Kidney (tissue), 22 donors: ENCODE measurements at places on chromosomes 7 and 10. TPM values are rescaled to one million over a fixed set of nuclear protein-coding genes. Genes with fewer than 3 reads are reported as not detected.
A peak's percentile ranks its signal among the peaks of the same experiment; 100 is the strongest.

GRCh38 chr10:117322260-117322659 is 53.0 kb downstream of the PDZD8 start:
- no peaks in the 10 kb centered on the region for H3K36me3 ChIP-seq
- peaks cover 4% of the 10 kb centered on the region for H3K4me1 ChIP-seq
- no peak overlapping the region for H3K27ac ChIP-seq
- H3K27me3 ChIP-seq = no peaks in the 10 kb centered on the region
- DNase-seq = no peak

DNA sequence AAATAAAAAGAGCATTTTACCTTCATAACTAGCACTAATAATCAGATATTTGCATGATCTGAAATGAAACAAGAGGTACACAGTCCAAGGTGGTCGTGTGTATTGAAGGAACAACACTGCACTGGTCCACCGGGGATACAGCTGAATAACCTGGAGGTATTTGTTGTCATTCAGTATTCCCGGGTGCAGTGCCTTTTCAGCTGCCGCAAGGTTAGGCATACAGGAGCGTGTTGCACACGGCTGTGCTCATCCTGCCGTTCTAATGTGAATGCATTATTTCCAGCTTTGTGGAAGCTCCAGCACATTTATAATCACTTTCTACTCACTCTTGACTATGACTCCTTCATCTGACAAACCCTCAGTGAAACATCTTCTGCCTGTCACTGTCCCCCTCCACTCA is 377.8 kb downstream of the GFRA1 start:
- no peaks in the 10 kb centered on the region for H3K36me3 ChIP-seq
- H3K27me3 ChIP-seq = no peaks in the 10 kb centered on the region
- H3K27ac ChIP-seq = no peak overlapping the region

GRCh38 chr7:54339073-54339472 is 203.1 kb upstream of the VSTM2A start:
- no peak overlapping the region for H3K27ac ChIP-seq
- H3K27me3 ChIP-seq = no peaks in the 10 kb centered on the region
- no peaks in the 10 kb centered on the region for H3K36me3 ChIP-seq
- no peak overlapping the region for H3K4me3 ChIP-seq

GRCh38 chr10:9219860-9220259 is 1165.4 kb downstream of the GATA3 start:
- DNase-seq = no peak
- H3K4me1 ChIP-seq = no peaks in the 10 kb centered on the region
- no peak overlapping the region for H3K27ac ChIP-seq
- no peaks in the 10 kb centered on the region for H3K36me3 ChIP-seq

- H3K4me3 ChIP-seq = no peak overlapping the region
- no peak for DNase-seq
- H3K27me3 ChIP-seq = no peaks in the 10 kb centered on the region
- H3K4me1 ChIP-seq = no peaks in the 10 kb centered on the region
These were observed 196.3 kb upstream of the KLF6 start for GRCh38 chr10:3981300-3981699.

The ASIC3 gene
- 3.1 TPM for polyA plus RNA-seq

The PIK3AP1 gene
- 6.5 TPM for polyA plus RNA-seq

The TRIM74 gene
- not detected for polyA plus RNA-seq

GRCh38 chr10:35453855-35454532 is 117.7 kb downstream of the CCNY start:
- peaks cover 27% of the 10 kb centered on the region for H3K4me1 ChIP-seq
- H3K36me3 ChIP-seq = no peaks in the 10 kb centered on the region
- H3K27ac ChIP-seq = no peak overlapping the region
- peak overlapping the region; percentile 27 for H3K4me3 ChIP-seq
- DNase-seq = no peak

The SLC18A3 gene
- not detected for polyA plus RNA-seq

DNA sequence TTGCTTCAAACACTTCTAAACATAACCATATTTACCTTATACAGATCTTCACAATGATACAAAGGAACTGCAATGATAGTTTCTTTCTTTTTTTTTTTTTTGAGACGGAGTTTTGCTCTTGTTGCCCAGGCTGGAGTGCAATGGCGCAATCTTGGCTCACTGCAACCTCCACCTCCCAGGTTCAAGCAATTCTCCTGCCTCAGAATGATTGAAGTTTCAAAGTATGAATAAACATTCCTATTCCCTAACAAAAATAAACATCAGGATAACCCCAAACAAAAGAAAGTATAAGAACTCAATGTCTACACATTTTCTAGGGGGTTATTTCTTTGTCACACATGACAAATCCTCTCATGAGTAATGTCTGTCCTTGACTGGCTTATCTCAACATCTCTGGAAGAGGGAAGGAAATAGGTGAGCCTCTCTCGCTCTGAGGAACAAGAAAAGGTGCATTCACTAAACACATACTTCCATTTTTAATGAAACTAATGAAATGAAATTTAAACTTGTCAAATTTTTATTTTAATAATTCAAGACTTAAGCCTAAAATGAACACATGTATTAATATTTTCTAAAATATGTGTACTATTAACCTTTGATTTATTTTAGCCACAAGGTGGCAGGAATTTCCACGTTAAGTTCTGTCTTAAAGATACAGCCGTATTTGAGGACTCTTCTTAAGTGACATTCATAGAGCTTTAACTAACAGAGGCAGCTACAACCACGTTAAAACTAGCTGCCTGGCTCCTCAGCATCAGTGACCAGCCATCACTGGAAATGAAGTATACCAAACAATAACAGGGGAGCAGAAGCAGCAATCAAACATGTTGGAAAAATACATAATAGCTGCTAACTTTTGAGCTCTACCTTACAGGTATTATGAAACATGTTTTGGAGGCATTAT is 58.3 kb downstream of the MALSU1 start:
- no peak overlapping the region for H3K4me3 ChIP-seq
- H3K27ac ChIP-seq = no peak overlapping the region
- H3K4me1 ChIP-seq = no peaks in the 10 kb centered on the region
- no peaks in the 10 kb centered on the region for H3K27me3 ChIP-seq
- peak; percentile 59 for DNase-seq

DNA sequence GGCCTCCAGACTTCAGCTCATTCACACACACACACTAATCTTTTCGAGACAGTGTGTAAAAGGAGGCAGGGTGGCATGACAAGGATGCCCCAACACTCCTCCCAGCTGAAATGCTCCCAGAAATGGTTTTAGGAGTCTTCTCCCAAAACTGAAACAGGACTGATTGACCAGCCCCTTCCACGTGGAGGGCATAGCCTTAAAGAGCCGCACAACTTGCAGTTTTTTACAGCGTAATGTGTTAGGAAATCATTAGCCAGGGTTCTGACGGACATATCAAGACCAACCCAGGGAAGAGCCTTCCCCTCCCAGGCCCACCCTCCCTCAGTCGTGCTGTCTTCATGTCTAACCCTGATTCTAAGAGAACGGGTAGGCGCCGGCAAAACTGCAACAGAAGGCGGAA is 224.6 kb downstream of the TNS3 start:
- H3K36me3 ChIP-seq = no peaks in the 10 kb centered on the region
- H3K4me1 ChIP-seq = peaks cover 3% of the 10 kb centered on the region
- DNase-seq = no peak
- H3K27ac ChIP-seq = no peak overlapping the region

- no peak overlapping the region for H3K4me3 ChIP-seq
- H3K4me1 ChIP-seq = peaks cover 7% of the 10 kb centered on the region
- H3K27me3 ChIP-seq = no peaks in the 10 kb centered on the region
- no peak overlapping the region for H3K27ac ChIP-seq
- H3K36me3 ChIP-seq = no peaks in the 10 kb centered on the region
These were observed 488 bp upstream of the CHCHD3 start for GRCh38 chr7:133082390-133082766.

DNA sequence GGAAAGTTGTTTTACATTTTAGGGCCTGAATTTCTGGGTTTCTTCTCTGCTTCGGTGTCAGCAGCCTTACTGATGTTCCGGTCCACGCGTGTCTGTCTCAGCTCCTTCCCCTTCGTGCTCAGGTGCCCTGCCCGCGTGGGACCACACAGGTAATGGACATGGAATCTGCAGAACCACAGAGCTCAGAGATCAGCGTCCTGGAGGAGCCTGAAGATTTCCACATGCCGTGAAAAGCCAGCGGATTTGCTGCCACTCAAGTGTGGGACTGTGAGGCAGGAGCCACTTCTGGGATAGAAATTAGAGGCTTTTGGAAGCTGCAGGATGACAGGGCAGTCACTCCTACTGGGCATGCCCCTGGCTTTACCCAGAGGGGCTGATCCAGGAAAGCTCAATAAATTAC is 666.1 kb upstream of the FOXK1 start:
- no peaks in the 10 kb centered on the region for H3K27me3 ChIP-seq
- peaks cover 5% of the 10 kb centered on the region for H3K36me3 ChIP-seq
- H3K27ac ChIP-seq = no peak overlapping the region

The FKBP9 gene
- polyA plus RNA-seq = 55.1 TPM

GRCh38 chr7:158251061-158251965 is 336.3 kb downstream of the PTPRN2 start:
- no peak for DNase-seq
- no peak overlapping the region for H3K4me3 ChIP-seq
- no peak overlapping the region for H3K27ac ChIP-seq
- no peaks in the 10 kb centered on the region for H3K36me3 ChIP-seq
- H3K27me3 ChIP-seq = no peaks in the 10 kb centered on the region

The TAS2R16 gene
- polyA plus RNA-seq = not detected

DNA sequence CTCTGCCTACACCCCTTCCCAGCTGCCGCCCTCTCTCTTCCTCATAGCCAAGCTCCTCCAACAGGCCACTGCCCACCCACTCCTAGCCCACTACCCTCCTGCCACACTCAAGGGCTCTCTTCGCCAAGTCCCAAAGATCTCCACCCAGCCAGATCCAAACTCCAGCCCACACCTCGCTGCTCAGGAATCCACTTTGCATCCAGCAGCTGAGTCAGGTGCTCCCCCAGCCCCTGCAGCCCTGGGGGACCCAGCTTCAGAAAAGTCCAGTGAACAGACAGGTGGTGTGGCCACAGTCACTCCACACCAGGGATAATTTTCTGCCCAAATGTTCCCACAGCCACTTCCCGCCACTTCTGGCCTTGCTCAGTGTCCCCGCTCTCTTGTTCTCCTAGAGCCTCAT is 10.9 kb downstream of the OGDHL start:
- peak overlapping the region; percentile 73 for H3K27ac ChIP-seq
- DNase-seq = no peak
- no peaks in the 10 kb centered on the region for H3K27me3 ChIP-seq

The ANKRD22 gene
- polyA plus RNA-seq = 6.5 TPM

- DNase-seq = no peak
- no peaks in the 10 kb centered on the region for H3K27me3 ChIP-seq
- no peak overlapping the region for H3K27ac ChIP-seq
- H3K36me3 ChIP-seq = peaks cover 15% of the 10 kb centered on the region
- H3K4me1 ChIP-seq = peaks cover 12% of the 10 kb centered on the region
These were observed 3.4 kb upstream of the ACTR3C start for GRCh38 chr7:150326657-150327268.

The TCERG1L gene
- not detected for polyA plus RNA-seq

DNA sequence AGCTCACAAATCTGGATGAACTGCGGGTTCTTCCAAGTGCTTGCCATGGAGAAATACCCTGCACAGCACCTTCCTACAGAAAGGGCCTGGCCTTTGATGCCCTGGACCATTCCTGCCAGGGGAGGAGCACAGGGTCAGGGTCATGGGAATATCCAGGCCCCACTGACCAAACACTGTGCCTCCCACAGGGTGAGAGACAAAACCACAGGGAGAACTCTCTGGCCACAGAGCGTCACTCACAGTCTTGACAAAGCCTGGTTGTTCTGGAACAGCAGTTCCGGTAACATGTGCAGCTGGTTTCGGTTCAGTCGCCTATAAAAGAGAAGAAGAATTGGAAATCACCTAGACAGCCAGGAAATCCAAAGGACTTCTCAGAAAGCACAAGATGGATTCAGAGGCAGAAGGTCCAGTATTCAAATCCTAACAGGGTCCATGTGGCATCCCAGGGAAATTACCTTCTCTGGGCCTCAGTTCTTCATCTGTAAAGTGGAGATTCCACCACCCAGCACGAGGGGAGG is 28.1 kb downstream of the SLIT1 start:
- no peaks in the 10 kb centered on the region for H3K4me1 ChIP-seq
- H3K27me3 ChIP-seq = no peaks in the 10 kb centered on the region
- no peak overlapping the region for H3K4me3 ChIP-seq

The NKX2-3 gene
- polyA plus RNA-seq = not detected

The WAC gene
- 33.4 TPM for polyA plus RNA-seq

DNA sequence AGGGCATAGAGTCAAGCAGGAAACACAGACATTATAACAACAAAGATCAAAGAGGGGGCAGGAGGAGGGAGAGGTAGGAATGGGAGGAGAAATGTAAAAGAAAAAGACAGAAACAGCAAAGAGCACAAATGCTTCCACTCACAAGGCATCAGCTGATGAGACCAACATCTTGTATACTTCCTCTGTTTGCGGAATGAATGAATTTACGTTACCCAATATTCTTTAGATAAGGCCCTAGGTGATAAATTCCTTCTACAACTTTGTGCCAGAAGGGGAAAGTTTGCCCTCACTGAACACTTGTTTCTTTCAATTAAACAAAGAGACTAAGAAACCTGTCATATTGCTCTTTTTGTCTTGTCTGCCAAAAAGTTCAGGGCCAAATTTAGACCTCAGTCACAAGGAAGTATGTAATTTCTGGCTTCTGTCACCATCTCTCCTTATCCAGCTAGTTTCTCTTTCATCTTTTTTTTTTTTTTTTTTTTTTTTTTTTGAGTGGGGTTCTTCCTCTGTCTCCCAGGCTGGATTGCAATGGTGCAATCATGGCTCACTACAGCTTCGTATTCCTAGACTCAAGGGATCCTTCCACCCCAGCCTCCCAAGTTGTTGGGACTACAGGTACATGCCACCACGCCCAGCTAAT is 116.4 kb upstream of the NANOS1 start:
- DNase-seq = no peak
- H3K36me3 ChIP-seq = no peaks in the 10 kb centered on the region
- no peaks in the 10 kb centered on the region for H3K27me3 ChIP-seq

The MTERF1 gene
- 10.1 TPM for polyA plus RNA-seq

- H3K36me3 ChIP-seq = no peaks in the 10 kb centered on the region
- no peaks in the 10 kb centered on the region for H3K4me1 ChIP-seq
- no peaks in the 10 kb centered on the region for H3K27me3 ChIP-seq
- H3K4me3 ChIP-seq = peak overlapping the region; percentile 33
These were observed 5.1 kb upstream of the MYL7 start for GRCh38 chr7:44145969-44146911.

The LRMDA gene
- 48.6 TPM for polyA plus RNA-seq

The PIP gene
- polyA plus RNA-seq = not detected

- no peaks in the 10 kb centered on the region for H3K36me3 ChIP-seq
- H3K4me3 ChIP-seq = no peak overlapping the region
- no peaks in the 10 kb centered on the region for H3K4me1 ChIP-seq
- no peaks in the 10 kb centered on the region for H3K27me3 ChIP-seq
- peak; percentile 71 for DNase-seq
These were observed 144.1 kb upstream of the FAM171A1 start for GRCh38 chr10:15515202-15515601.

The ZNF503 gene
- polyA plus RNA-seq = 45.8 TPM

The GPR146 gene
- polyA plus RNA-seq = 7.6 TPM

DNA sequence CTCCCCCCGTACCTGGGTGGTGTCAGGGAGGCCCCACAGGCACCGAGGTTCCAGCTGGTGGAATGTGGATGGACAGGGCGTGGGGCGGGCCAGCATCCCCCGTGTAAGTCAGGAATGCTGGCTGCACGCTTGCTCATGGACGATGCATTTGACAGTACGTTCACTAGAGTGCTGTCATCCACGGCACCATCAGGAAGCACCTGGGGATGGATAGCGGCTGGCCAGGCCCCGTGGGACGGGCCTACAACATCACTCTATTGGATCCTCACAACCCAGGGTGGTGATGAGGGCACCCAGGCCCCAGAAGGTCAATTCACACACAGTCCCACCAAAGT is 63.6 kb downstream of the INSIG1 start:
- H3K36me3 ChIP-seq = no peaks in the 10 kb centered on the region
- no peak overlapping the region for H3K4me3 ChIP-seq
- H3K4me1 ChIP-seq = no peaks in the 10 kb centered on the region
- H3K27ac ChIP-seq = no peak overlapping the region
- DNase-seq = no peak
- H3K27me3 ChIP-seq = peaks cover 3% of the 10 kb centered on the region
